ENCODE measurements at places on chromosomes 7 and 10. TPM values are rescaled to one million over a fixed set of nuclear protein-coding genes. Genes with fewer than 3 reads are reported as not detected.

ALOX5 gene
- total RNA-seq = 35.4 TPM

- H3K4me3 ChIP-seq = no peak overlapping the region
- no peaks in the 10 kb centered on the region for H3K27me3 ChIP-seq
- no peaks in the 10 kb centered on the region for H3K4me1 ChIP-seq
- no peak overlapping the region for H3K27ac ChIP-seq
Observed at GRCh38 chr10:118017850-118018249, 28.9 kb downstream of the RAB11FIP2 start.

LEP gene
- not detected for total RNA-seq

HOXA11 gene
- 1.2 TPM for total RNA-seq

DNA sequence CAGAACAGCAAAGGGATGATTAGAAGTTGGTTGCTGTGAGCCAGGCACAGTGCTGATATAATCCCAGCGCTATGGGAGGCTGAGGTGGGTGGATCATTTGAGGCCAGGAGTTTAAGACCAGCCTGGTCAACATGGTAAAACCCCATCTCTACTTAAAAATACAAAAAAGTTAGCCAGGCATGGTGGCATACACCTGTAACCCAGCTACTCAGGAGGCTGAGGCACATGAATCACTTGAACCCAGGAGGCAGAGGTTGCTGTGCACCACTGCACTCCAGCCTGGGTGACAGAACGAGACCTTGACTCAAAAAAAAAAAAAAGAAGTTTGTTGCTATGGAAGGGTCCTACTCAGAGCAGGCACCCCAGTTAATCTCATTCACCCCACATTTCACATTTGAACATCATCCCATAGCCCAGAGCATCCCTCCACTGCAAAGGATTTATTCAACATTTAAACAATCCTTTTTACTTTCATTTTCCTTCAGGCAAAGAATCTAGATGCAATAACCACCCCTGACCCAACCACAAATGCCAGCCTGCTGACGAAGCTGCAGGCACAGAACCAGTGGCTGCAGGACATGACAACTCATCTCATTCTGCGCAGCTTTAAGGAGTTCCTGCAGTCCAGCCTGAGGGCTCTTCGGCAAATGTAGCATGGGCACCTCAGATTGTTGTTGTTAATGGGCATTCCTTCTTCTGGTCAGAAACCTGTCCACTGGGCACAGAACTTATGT, 4.1 kb downstream of the IL6 start:
- H3K27ac ChIP-seq = no peak overlapping the region
- peaks cover 4% of the 10 kb centered on the region for H3K4me1 ChIP-seq
- DNase-seq = no peak
- no peak overlapping the region for H3K4me3 ChIP-seq
- H3K27me3 ChIP-seq = no peaks in the 10 kb centered on the region
- no peaks in the 10 kb centered on the region for H3K36me3 ChIP-seq

GJD4 gene
- not detected for total RNA-seq

GRCh38 chr7:70574314-70574834, 557.6 kb upstream of the GALNT17 start:
- no peak for DNase-seq
- H3K27ac ChIP-seq = no peak overlapping the region
- H3K27me3 ChIP-seq = peaks cover 7% of the 10 kb centered on the region
- H3K36me3 ChIP-seq = no peaks in the 10 kb centered on the region
- H3K4me1 ChIP-seq = peaks cover 8% of the 10 kb centered on the region

DNA sequence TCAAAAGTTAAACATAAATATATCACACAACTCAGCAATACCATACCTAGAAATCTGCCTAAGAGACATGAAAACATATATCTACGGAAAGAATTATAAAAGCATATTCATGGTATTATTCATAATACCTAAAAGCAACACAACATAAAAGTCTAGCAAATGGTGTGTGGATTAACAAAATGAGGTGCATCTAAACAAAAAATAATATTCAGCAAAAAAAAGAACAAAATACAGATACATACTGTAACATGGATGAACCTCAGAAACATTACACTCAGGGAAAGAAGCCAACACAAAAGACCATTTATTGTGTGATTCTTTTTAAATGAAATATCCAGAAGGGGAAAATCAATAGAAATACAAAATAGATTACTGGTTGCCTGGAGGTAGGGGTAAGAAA, 155.0 kb downstream of the IMMP2L start:
- H3K27me3 ChIP-seq = no peaks in the 10 kb centered on the region
- no peaks in the 10 kb centered on the region for H3K36me3 ChIP-seq
- DNase-seq = no peak
- no peak overlapping the region for H3K4me3 ChIP-seq
- H3K4me1 ChIP-seq = peaks cover 5% of the 10 kb centered on the region

SPDYE2 gene
- not detected for total RNA-seq

NYAP1 gene
- total RNA-seq = 3.3 TPM

DNA sequence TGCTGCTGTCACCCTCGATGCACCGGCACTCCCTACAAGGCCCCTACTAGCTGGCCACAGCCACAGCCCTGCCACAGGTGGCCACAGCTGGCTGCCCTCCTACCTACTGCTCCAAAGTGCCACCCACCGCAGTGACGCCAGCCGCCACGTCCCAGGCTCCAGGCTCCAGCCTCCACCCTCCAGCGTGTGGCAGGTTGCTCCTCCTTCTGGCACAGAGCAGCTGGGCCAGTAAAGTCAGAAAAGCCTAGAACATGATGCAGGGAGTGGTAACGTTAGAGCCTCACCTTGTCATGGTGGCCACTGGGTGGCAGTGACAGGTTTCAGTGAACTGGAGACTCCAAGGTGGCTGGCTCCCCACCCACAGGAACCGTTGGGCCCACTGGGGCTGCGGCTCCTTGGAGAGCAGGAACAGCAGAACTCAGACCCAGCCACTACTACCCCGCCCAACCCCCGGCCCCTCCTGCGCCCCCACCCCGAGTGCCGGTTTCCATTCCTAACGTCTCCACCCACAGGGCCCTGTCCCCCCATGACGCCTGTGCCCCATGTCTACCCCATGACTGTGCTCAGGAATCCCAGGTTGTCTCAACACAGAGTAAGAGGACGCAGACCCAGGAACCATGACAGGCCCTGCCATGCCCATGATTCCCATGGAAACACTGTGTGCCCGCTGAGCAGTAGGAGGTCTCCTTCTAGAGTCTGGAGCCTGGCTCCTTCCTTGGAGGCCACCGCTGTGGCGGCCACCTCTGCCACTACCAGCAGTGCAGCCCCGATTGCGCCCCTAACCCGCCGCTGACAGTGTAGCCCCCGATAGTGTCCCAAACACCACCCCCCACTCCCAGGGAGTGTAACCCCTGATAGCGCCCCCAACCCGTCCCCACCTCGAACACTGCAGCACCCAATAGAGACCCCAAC, 52.3 kb upstream of the ZNF33B start:
- H3K36me3 ChIP-seq = no peaks in the 10 kb centered on the region
- H3K27ac ChIP-seq = no peak overlapping the region
- no peak for DNase-seq

SSC4D gene
- total RNA-seq = 10.7 TPM

DNA sequence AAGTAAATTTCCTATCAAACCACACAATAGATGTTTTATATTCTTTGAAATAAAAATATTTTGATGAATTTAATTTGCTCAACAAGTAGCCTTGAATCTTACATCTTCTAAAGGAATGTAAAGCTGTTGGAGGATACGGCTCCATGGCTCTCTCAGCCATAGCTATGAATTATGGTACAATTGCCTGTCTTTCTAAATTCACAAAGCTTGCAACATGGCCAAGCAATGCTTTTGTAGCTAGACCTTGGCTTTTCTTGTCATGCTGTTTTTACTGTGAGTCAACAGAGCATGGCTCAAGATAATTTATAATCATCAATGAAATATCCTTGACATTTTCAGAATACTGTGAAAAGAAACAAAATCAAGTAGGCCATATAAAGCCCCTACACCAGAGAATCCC, 286.7 kb downstream of the CACNA2D1 start:
- no peaks in the 10 kb centered on the region for H3K27me3 ChIP-seq
- H3K36me3 ChIP-seq = no peaks in the 10 kb centered on the region
- peak; percentile 33 for DNase-seq
- peak overlapping the region; percentile 68 for H3K27ac ChIP-seq
- no peak overlapping the region for H3K4me3 ChIP-seq

DNA sequence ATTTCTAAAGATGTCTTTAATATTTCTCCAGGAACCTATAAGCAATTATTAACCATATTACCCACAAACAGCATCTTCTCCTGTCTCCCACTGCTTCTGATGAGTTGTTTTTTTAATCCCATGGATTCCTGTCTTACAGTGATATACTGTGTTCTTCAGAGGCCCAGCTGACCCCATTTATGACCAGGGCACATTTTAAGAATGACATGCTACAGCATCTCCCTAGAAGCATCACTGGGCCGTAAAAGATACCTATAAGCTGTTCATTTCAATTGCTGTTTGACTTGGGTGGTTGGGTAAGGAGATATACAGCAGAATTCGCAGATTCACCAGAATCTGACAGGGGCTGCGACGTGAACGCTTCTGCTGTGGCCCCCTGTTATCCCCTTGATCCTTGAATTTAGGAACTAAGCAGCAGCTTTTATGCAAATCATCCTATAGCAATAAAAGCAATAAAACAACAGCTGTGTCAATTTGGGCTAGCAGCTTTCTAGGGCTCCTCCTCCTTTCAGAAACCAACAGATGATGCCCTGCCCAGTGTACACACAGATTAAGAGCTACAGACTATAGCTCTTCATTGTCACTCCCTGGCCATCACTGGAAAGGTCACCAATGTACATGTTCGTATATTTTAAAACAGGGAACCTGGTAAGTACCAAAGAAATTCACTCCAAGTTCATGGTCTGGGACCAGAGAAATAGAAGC, 86.8 kb downstream of the CPEB3 start:
- no peak overlapping the region for H3K4me3 ChIP-seq
- no peak for DNase-seq
- H3K27me3 ChIP-seq = no peaks in the 10 kb centered on the region

DNA sequence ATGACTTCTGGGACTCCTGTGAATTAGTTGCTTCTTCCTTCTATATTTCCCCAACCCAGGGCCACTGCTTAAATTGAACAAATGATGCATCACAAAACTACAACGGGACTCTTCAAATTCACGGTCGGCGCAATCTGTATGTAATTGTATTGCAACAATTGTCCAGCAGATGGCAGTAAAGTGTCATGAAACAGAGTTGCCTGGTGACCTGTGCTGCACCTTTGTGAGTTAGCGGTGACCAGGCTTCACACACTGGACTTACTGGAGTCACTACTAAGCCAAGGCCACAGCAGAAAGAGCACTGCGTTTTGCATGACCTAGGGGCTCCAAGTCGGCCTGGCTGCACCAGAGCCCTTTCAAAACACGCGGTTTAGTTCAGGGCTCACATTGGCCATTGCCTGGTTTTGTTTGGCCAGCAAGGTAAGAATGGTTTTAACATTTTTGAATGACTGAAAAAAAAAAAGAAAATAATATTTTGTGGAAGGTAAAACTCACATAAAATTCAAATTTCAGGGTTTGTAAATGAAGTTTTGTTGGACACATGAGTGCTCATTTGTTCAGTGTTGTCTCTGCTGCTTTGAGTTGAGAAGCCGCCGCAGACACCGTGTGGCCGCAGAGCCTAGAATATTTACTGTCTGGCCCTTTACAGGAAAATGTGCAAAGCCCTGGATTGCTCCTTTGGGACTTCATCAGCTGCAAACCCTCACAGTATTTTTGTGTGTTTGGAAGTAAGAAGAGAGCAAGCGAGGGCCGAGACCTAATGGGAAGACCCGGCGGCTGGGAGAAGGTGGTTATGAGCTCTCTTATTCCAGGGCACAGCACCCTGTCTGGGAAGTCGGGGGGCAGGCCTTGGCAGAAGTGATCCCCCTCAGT, 23.2 kb upstream of the ZNF32 start:
- H3K27me3 ChIP-seq = peaks cover 16% of the 10 kb centered on the region
- H3K36me3 ChIP-seq = no peaks in the 10 kb centered on the region
- peaks cover 3% of the 10 kb centered on the region for H3K4me1 ChIP-seq
- peak; percentile 63 for DNase-seq
- no peak overlapping the region for H3K4me3 ChIP-seq
- H3K27ac ChIP-seq = no peak overlapping the region

GRCh38 chr7:116776610-116777289, 85.6 kb upstream of the CAPZA2 start:
- H3K4me3 ChIP-seq = no peak overlapping the region
- no peak overlapping the region for H3K27ac ChIP-seq
- no peaks in the 10 kb centered on the region for H3K27me3 ChIP-seq
- no peaks in the 10 kb centered on the region for H3K4me1 ChIP-seq
- DNase-seq = no peak
- H3K36me3 ChIP-seq = no peaks in the 10 kb centered on the region

- no peak for DNase-seq
- no peak overlapping the region for H3K4me3 ChIP-seq
- no peak overlapping the region for H3K27ac ChIP-seq
- H3K4me1 ChIP-seq = no peaks in the 10 kb centered on the region
Observed at GRCh38 chr7:143416565-143417149, 8.0 kb upstream of the EPHA1 start.

SPDYE2B gene
- total RNA-seq = not detected

SUN3 gene
- total RNA-seq = not detected

TMEM139 gene
- total RNA-seq = 1.2 TPM

GRCh38 chr10:45599021-45599603, 73.5 kb downstream of the ZFAND4 start:
- H3K27me3 ChIP-seq = no peaks in the 10 kb centered on the region
- no peak overlapping the region for H3K27ac ChIP-seq
- H3K36me3 ChIP-seq = no peaks in the 10 kb centered on the region
- H3K4me3 ChIP-seq = no peak overlapping the region
- peak; percentile 29 for DNase-seq

DNA sequence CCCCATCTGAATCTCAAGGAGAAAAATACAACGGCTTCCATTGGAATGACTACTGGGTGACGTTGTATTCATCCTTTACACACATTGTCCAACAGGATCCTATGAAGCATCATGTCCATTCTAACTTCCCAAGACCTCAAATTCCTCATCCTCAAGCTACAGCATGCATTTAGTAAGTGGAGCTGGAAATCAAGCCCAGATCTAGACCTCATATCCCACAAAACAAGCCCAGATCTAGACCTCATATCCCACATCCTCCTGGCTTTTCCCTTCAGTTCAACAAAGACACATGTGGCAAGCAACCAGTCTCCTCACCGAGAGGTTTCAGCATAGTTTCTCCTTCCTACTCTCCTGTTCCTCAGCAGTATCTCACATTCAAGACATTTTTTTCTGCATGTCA, 12.2 kb downstream of the IGF2BP3 start:
- DNase-seq = no peak
- peaks cover 27% of the 10 kb centered on the region for H3K27me3 ChIP-seq
- no peaks in the 10 kb centered on the region for H3K36me3 ChIP-seq
- no peak overlapping the region for H3K4me3 ChIP-seq

ITGA8 gene
- 17.4 TPM for total RNA-seq

OPN4 gene
- total RNA-seq = 1.2 TPM

GRCh38 chr7:71780282-71780681, 631.9 kb downstream of the CALN1 start:
- H3K36me3 ChIP-seq = no peaks in the 10 kb centered on the region
- no peak overlapping the region for H3K4me3 ChIP-seq
- H3K4me1 ChIP-seq = no peaks in the 10 kb centered on the region
- no peak for DNase-seq

DNA sequence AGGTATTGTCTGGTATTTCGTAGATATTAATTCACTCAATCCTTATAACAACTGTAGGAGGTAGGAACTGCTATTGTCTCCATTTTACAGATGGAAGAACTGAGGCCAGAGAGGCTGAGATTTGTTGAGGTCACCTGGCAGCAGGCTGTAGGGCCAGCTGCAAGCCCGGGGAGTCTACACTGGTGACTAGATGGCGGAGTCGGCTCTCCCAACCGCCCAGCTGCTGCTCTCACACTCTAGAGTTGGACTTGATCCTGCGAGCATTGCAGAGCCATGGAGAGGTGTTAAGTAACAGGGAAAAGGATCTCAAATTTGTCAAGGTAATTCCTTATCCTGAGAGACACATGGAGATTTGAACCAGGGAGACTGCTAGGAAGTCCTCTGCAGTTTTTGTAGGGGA, 124.1 kb downstream of the CAMK1D start:
- no peaks in the 10 kb centered on the region for H3K27me3 ChIP-seq
- no peak overlapping the region for H3K27ac ChIP-seq
- no peaks in the 10 kb centered on the region for H3K4me1 ChIP-seq
- no peaks in the 10 kb centered on the region for H3K36me3 ChIP-seq
- DNase-seq = no peak

All from adrenal gland (tissue), 19 donors.